ENCODE measurements at places on chromosomes 7 and 10.

DNA sequence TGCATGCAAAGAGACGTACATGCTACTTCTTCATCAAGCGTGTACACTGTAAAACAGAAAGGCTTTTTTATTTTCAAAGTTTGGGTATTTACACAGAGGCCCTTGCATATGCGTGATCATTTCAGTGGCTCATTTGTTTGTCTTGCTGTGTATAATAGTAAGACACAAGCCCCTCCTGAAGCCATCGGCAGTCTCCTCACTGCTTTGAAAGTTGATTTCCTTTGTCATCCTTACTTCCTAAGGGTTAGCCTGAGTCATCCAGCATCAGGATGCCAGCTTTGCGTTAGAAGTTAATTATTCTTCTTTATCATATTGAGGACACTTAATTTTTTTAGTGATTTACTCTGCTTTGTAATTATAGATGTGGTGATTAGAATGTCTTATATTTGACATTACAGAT is 72.5 kb upstream of the CTBP2 start:
- DNase-seq, result no peak

DNA sequence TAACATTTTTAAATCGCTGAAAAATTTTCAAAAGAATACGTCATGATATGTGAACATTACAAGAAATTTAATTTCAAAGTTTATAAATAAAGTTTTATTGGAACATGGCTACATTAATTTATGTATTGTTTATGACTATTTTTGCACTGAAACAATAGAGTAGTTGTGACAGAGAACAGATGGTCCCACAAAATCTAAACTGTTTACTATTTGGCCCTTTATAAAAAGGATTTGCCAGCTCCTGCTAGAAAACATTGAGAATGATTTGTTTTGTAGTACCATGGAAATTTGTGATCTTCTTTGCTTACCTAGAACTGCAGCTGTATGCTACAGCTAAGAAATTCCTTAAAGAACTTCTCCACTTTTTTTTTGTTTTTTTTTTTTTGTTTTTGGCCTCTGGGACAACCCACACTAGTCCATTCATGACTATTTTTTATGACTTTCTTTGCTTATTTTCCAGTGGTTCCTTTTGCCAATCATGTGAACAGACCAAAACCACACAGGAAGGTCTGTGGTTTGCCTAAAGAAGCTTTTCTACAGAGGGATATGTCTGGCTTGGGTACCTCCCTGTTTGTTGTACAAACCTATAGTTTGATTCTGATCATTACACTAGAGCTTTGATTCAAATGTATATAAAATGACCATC is 55.7 kb downstream of the ST7 start:
- DNase-seq, result no peak

- DNase-seq, result no peak
Measured at GRCh38 chr10:66472156-66472555, 453.7 kb upstream of the LRRTM3 start.

DNA sequence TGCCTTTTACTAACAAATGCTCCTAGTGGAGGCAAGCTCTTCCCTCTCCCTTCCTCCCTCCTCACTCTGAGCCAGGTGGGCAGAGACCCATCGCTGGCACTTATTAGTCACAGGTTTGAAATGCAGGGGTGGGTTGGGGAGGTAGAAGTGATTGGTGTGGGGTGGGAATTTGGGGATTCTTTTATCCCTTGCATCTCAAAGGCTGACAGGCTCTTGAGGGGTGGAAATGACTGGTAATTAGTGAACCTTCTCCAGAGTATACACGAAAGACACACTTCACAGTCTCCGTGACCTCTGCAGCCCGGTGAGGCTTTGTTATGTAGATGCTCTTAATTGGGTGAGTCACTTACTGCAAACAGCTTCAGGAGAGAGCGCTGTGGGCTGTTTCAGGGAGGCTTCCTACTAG is 13.9 kb upstream of the LRMDA start:
- DNase-seq, result no peak

GRCh38 chr10:14873090-14873760 is 5.4 kb upstream of the SUV39H2 start:
- DNase-seq, result no peak

- DNase-seq, result no peak
Measured at GRCh38 chr10:62736168-62736546, 68.4 kb upstream of the ADO start.

DNA sequence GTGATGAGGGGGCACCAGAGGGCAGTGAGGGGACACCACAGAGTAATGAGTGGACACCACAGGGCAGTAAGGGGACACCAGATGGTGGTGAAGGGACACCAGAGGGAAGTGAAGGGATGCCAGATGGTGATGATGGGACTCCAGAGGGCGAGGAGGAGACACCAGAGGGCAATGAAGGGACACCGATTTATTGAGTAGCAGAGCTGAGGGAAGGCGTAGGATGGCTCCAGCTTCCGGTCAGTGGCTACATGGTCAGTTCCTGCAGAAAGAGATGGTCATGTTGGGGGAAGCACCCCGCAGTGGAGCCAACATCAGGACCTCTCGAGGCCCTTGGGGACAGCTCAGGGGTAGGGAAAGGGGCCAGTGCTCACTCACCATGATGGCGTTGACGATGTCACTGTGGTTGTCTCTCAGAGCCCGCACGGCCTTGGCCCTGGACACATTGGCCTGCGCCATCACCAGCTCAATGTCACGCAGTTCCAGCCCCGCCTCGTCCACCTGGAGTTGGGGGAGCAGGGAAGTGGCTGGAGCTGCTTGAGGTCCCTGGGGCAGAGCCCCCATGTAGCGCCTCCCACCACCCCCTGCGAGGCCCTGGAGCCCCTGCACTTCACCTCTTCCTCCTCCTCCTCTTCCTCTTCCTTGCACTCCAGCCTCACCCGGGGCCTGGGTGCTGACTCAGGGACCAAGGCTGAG is 8.4 kb downstream of the NACAD start:
- no peak for DNase-seq

GRCh38 chr7:137801491-137801890 is 45.3 kb downstream of the DGKI start:
- DNase-seq, result no peak

- no peak for DNase-seq
Measured at GRCh38 chr10:60147025-60147424, 240.7 kb upstream of the CCDC6 start.

- no peak for DNase-seq
Measured at GRCh38 chr7:127536394-127536691, 49.1 kb downstream of the GCC1 start.

- DNase-seq, result no peak
Measured at GRCh38 chr10:34092891-34093290, 722.2 kb downstream of the PARD3 start.

DNA sequence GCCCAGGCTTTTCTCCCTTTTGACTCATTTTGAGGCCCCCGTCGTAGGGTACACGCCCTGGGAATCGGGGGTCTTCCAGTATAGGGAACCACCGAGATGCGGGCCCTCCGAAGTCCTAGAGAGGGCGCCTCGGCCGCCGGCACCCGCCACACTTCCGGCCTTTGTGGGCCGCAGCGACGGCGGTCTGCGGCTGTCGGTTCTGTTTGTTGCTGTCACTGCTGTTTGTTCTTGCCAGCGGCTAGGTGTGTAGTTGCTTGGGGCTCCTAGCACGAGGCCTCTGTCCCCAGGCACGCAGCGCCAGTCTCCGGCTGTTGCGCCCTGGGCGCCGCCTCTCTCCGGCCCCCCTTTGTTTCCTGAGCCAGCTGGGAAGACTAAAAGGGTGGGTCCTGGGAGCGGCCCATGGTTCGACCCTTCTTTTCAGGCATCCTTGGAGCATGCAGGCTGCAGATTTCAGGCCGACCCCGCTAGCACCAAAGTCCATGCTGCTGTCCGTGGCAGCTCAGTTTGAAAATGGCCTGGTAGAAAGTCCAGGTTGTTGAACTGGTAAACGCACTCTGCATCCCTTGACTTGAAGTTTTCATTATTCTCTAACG is 17.8 kb upstream of the ZKSCAN1 start:
- DNase-seq, result no peak

DNA sequence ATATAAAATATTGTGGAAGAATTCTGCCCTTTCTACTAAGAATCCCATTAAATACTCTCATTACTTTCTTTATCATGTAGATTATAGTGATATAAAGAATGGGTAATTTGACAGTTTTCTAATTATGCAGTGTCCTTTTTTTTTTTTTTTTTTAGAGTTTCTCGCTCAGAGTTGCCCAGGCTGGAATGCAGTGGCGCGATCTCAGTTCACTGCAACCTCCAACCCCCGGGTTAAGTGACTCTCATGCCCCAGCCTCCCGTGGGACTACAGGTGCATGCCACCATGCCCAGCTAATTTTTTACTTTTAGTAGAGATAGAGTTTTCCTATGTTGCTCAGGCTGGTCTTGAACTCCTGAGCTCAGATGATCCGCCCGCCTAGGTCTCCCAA is 1143.4 kb upstream of the SORCS1 start:
- no peak for DNase-seq

DNA sequence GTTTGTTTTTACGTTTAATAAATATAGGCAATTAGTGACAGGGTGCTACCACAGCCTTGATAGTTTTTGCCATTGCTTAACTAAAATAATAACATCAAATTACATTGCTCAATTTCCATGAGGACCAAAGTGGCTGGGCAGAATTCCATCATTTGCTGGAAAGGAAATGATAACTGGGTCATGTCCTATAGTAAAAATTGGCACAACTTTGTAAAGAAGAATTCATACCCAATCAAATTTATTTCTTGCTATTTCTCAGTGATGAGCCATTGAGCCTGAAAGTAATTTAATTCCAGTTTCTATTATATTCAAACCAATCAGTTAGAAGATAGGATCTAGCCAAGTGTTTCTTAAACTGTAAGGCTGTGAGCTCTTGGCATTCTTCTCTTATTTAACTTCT is 102.2 kb upstream of the CTTNBP2 start:
- DNase-seq, result no peak

DNA sequence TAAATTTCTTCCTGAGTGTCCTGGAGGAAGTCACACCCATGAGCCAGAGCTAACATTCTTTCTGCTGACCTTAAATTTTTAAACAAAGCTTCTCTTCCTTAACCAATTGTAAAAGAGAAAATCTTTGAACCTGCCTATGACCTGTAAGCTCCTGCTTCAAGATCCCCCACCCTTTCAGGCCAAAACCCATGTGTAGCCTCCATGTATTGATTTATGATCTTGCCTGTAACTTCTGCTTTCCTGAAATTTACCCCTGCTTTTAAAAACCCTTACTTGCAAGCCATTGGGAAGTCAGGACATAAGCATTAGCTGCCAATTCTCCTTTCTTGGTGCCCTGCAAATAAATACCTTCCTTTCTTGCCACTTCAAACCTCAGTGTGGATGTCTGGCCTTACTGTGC is 68.5 kb upstream of the HECTD2 start:
- no peak for DNase-seq

DNA sequence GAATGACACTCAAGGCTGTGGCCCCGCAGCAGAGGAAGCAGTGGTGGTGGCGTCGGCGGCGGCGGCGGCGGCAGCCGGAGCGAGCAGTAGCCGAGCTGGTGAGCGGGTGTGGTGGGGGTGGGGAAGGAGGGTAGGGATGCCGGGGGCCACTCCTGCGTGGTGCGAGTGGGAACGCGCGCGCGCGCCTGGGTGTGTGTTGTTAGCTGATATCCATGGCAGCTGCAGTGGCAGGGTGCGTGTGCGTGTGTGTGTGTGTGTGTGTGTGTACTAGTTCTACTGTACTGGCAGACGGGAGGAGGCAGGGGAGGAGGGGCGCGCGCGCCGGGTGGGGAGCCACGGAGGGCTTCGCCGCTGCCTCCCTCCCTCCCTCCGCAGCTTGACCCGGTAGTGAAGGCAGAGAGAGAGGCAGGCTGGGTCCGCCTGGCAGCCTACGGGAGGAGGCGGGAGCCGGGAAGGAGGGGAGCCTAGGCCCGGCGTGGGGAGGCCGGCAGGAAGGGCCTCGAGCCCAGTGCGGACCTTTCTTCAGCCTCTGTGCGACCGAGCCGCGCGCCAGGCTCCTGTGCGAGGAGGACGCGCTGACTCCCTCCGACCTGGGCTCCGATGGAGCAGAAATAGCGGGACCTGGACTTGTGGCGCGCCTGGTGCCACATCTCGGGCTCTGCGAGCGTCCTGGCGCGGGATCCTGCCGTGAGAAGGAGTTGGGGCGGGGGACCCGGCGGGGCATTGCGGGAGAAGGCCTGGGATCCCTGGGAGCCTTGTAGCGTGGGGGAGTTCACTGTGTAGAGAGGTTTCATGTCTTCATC is at the start of gene MAGI2:
MAGI2 (minus strand) TSS at position 110 of the 803 bp plus-strand sequence. CDS start 347 bp downstream, outside the sequence.
- DNase-seq, result peak; percentile 16

- no peak for DNase-seq
Measured at GRCh38 chr10:124254490-124254889, 161.1 kb upstream of the CHST15 start.

DNA sequence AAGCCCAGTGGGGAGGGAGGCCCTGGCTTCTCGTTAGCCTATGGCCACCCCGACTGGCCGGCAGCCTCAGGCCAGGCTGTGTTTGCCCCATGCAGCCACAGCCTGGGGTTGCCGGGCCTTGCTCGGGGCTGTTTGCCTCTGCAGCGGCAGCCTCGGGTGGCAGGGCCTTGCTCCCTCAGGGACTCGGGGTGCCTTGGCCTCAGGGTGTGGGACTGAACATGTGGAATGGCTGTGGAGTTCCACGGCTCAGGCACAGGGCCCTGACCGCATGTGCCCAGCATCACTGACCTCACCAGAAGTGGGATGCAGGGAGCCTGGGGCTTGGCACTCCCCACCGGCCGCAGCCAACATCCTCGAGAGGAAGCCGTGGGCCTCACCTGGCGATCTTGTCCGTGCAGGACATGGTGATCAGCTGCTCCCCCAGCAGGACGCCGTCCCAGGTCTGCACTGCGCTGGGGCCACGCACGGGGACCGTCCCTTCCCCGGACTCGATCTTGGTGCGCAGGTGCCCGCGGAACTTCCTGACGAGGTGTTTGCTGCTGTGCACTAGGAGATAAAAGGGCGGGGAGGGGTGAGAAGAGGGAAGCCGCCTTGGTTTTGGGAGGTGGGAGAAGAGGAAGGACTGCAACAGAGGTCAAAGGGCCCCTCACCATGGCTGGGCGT is 160.5 kb downstream of the WDR37 start:
- DNase-seq, result no peak

- DNase-seq, result no peak
Measured at GRCh38 chr7:144057954-144058353, 9.2 kb downstream of the OR2A5 start.

- no peak for DNase-seq
Measured at GRCh38 chr7:130303551-130303950, 10.6 kb downstream of the CPA4 start.

GRCh38 chr10:88938039-88938438 is 14.5 kb downstream of the ACTA2 start:
- DNase-seq, result no peak

GRCh38 chr7:132049462-132050304 is 493.3 kb upstream of the PODXL start:
- no peak for DNase-seq

- no peak for DNase-seq
Measured at GRCh38 chr7:73896454-73896853, 35.5 kb downstream of the TMEM270 start.

DNA sequence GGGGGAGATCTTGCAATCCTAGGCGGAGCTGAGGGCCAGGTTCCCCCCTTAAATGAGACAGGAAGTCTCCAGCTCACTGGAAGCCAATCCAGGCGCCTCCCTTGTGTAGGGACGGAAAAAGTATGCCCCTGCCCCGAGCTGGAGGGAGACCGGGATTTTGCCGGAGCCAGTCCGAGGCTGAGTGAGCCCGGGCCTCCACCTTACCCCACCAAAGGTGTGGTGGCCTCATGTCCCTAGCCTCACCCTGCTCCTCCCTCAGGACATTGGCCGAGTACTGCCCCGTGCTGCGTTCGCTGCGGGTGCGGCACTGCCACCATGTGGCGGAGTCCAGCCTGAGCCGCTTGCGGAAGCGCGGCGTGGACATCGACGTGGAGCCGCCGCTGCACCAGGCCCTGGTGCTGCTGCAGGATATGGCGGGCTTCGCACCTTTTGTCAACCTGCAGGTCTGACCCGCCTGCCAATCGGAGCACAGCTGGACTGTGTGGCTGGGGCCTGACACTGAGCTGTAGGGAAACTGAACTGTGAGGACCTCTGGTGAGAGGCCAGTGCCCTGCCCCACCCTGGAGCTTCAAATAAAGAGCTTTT is 2.0 kb downstream of the FBXL15 start:
- no peak for DNase-seq

Measured in cortex of kidney (tissue), 1 donor.